Umbilical cord (tissue), 2 donors: ENCODE measurements at places on chromosomes 13 and 19. TPM values are rescaled to one million over a fixed set of nuclear protein-coding genes. Genes with fewer than 3 reads are reported as not detected.

The MAP3K10 gene
- total RNA-seq: 3.9 TPM

The CGB3 gene
- total RNA-seq: not detected

The KL gene
- 0.24 TPM for total RNA-seq

The POLR1G gene
- 8.7 TPM for total RNA-seq

The DAND5 gene
- not detected for total RNA-seq

The RASAL3 gene
- 1.4 TPM for total RNA-seq

The ZNF835 gene
- 1.2 TPM for total RNA-seq

The CGB7 gene
- not detected for total RNA-seq

The ZNF628 gene
- total RNA-seq: 1.7 TPM

DNA sequence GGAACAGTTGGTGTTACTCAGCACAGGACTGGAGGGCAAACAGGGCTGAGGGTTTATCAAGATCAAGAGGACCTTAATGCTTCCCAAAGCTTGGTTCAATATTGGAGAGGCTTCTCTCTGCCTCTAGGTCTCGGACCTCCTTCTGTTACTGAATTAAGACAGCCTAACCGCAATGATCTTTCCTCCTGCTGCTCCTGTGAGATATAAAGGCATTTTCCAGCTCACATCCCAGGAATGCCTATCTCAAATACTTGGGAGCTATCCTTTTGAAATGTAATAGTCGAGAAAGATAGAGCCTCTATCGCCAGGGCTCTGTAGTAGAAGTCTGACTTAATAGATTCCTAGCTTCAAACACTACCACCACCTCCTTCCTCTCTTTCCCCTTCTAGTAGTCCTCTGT is 1475.0 kb downstream of the SLITRK1 start:
- DNase-seq: no peak

GRCh38 chr13:78759704-78760103 is 100.7 kb upstream of the OBI1 start:
- DNase-seq: no peak

- DNase-seq: peak; percentile 36
Observed at GRCh38 chr19:40576151-40576584, 505 bp upstream of the SHKBP1 start.

DNA sequence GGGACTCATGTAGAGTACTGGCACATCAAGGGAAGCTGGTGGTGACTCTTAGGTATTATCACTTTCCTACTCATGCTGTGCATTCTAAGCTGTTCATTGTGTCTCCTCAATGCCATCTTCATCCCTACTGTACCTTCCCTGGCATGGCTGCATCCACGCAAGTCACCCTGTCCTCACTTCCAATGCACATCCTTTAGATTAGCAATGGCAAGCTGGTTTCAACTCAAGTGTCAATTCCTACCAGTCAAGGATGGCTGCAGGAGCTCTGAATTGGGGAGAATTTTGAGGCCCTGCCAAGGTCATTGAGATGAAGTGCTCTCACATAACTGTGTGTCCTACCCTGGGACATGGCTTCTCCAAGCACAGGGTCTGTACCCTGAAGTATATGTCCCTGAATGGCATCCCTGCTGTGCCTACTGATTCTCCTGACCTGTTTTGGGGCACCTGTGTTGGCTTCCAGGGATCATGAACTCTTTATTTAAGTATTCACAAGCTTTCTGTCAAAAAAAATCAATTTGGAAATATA is 24.6 kb downstream of the COL4A1 start:
- no peak for DNase-seq

DNA sequence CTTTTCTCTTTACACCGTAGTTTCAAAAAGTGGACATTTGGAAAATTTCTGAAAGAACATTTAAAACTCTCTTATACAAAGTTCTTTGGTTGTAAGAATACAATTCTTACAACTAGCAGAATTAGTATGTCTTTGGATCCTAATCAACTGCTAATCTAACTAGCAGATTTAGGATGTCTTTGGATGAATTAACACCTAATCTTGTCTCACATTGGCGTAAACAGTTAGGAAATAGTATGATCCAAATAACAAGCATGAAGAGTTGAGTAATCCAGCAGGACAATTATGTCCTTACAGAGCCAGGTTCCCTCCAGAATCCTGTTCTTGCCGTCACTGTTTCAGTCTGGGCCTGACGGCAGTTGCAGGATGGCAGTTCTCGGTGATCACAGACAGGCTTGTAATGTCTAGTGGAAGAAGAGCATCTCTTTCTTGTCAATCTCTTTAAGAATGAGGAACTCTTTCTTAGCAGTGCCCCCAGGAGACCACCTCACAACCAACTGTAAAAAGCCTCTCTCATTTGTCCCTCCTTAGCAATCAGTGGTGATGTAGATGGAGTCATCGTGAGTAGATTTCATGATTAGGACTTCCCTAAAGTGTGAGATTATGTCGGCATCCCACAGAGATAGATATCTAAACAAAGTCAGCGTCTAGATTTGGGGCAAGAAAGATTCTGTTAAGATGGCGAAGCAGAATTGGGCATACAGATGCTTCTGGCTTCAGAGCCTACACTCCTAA is 5.7 kb upstream of the TNFSF13B start:
- no peak for DNase-seq

- DNase-seq: no peak
Observed at GRCh38 chr19:46283771-46284170, 13.1 kb upstream of the HIF3A start.

- DNase-seq: no peak
Observed at GRCh38 chr19:29271341-29271740, 58.4 kb upstream of the UQCRFS1 start.

DNA sequence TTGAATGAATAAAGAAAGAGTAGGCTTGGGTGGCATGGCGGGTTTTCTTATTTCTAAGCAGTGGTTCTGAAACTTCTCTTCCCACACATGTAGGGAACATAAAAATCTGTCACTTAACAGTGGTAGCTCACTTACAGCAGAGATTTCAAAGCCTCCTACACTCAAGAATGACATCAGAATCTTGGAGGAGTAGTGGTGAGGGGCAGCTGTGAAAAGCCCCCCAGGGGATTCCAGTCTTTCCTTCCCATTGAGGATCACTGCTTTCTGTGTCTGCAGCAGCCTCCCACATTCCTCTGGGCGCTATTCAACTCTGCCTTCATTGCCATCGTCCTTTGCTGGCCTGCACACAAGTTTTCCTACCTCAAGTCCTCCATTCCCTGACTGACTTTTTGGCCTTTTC is 8.6 kb upstream of the NEK5 start:
- DNase-seq: no peak

GRCh38 chr19:10690341-10690781 is 10.9 kb upstream of the QTRT1 start:
- DNase-seq: no peak

DNA sequence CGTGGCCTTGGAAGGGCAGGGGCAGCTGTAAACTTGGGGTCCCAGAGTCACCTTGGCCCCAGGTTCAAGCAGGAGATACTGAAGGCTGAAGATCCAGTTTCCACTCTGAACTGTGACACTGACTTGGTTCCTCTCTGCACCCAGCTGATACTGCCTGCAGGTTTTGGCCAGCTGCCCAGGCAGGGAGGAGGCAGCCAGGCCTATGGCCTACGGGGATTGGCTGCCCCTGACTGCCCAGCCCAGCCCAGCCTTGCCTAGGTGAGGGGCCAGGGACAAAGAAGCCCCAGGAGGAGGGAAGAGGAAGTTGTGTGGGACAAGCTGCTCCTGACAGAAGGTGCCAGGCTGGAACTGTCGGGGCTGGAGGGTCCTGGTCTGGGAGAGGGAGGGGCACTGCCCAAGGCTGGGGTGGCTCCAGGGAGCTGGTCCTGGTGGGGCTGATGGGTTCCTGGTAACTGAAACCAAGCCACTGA is 51.7 kb upstream of the CYP4F8 start:
- DNase-seq: peak; percentile 62

- peak; percentile 76 for DNase-seq
Observed at GRCh38 chr13:50125554-50126262, 110.5 kb downstream of the KCNRG start.

DNA sequence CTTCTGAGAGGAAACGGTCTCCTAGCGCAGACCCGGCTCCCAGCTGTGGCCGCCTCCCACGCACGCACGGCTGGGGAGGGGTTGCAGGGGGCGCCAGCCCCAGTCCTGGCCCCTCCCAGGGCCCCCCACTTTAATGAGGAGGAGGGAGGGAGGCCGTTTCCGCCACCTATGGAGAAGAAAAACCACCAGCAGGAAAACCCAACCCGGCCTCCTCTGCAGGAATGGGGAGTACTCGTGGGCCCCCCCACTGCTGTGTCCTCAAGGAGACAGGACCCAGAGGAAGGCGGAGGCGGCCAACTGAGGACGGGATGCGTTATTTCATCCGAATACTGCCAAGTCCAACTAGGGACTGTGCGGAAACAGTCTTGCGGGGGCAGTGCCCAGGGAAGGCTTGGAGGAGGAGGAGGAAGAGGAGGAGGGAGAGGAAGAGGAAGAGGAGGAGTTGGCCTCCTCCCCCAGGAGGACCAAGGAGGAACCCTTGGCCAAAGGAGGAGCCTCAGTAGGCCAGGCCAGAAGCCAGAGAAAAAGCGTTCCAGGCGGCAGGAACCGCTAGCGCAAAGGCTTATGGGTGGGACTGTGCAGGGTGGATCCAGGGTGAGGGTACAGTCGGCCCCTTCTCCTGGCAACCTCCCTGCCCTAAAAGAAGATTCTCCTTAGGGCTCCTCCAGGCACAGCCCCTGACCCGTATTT is 3.9 kb upstream of the SSBP4 start:
- peak; percentile 96 for DNase-seq

DNA sequence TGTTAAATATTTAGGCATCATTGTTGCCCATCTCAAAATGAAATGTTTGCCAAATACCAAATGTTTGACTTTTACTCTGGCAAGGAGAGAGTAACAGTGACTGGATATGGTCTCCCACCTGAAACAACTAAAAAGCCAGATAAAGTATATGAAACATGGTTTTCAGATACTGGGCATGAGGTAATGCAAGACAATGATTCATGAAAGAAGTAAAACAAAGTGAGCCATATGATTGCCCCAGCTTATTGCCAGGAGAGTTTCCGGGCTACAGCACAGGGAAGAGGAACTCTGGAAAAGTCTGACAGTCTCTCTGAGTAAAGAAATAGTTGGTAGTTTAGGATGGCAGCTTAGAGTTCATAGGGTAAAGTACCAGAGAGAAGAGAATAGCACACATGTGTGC is 354.6 kb downstream of the DNAJC15 start:
- DNase-seq: no peak

GRCh38 chr13:41864658-41865057 is 96.3 kb downstream of the VWA8 start:
- DNase-seq: no peak

- peak; percentile 19 for DNase-seq
Observed at GRCh38 chr13:24624801-24625231, 55.4 kb upstream of the ATP12A start.

GRCh38 chr19:19170053-19170872 is at the start of gene MEF2B:
TSS of gene MEF2B (minus strand) at chr19:19170263. CDS start at chr19:19150735, 19,528 bp downstream.
- DNase-seq: peak; percentile 78

DNA sequence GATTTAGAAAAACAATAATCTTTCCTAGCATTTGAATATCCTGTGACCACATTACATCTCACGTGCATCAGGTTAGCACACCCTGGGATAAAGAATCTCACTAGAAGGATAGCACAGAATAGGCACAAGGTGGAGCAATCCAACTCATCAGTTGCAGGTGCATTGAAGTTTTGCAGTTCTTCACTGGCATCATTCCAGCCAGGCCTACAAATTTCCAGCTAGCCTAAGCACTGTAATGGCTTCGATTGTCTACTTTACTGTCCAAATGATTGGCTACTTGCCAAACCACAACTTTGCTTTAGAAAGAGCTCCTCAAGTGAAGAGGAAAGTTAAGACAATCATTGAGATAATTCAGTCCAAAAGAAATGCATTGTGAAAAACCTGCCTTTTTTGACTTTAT is 89.5 kb downstream of the SPRY2 start:
- DNase-seq: peak; percentile 28

- DNase-seq: no peak
Observed at GRCh38 chr19:38728752-38729541, 15.3 kb downstream of the CAPN12 start.

DNA sequence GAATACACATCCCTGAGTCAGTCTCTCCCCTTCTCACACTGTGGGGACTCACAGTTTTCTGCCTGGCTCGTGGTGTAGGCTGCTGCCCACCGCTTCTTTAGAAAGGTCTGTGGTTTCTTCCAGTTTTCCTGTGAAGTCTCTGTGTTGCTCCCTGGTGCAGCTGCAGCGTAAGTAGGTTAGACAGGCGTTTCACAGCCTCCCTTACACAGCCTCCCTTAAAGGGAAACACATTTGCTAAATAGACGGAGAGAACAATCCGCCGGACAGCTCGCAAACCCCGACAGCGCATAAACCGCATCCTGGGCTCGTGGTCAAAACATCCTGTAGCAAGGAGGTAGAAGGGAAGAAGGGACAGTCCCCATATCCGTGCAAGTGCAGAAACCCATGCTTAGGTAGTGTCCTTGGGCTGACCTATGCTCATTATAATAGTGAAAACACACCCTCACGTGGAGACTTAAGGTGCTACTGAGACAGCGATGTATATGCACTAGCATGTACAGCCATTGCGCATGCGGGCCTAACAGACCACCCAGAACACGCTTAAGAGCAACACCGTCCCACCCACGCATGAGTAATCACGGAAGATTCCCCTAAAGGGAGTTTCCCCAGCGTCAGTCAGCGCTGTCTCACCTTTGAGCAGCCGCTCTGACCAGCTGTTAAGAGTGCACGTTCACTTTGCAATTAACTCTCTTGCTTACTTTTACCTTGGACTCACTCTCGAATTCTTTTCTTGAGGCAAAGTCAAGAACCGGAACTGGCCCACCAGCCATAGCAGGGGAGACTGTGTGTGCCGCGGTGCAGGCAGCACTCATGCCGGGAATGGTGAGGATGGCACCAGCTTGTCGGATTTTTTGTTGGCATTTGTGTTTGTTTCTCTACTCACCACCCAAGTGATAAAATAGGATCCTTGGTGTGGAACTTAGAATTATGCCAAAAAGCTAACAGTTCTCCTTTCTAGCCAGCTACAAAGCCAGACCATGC is 16.6 kb downstream of the SIGLEC8 start:
- DNase-seq: no peak

DNA sequence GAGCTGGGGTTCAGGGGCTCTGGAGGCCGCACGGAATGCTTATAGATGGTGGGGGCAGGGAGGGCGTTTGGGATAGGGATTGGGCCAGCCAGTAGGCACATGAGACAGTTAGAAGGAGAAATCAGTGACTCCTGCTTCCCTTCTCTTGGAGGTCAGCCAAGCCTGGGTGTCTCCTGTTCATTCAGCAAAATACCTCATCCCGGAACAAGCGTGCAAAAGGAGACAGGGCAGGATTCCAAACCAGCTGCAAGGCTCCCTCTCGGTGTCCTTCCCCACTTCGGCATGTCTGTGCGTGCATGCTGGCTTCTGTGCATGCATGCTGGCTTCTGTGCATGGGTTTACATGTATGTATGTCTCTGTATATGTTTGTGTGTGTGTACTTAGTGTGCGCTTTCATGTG is 37.3 kb upstream of the PEPD start:
- peak; percentile 50 for DNase-seq
